ENCODE measurements at places on chromosomes 6 and 20.
A peak's percentile ranks its signal among the peaks of the same experiment; 100 is the strongest.

- peak; percentile 26 for DNase-seq
Measured at GRCh38 chr6:97669191-97670031, 386.4 kb upstream of the MMS22L start.

- DNase-seq, result peak; percentile 88
Measured at GRCh38 chr6:105346052-105346451, 56.8 kb downstream of the PREP start.

DNA sequence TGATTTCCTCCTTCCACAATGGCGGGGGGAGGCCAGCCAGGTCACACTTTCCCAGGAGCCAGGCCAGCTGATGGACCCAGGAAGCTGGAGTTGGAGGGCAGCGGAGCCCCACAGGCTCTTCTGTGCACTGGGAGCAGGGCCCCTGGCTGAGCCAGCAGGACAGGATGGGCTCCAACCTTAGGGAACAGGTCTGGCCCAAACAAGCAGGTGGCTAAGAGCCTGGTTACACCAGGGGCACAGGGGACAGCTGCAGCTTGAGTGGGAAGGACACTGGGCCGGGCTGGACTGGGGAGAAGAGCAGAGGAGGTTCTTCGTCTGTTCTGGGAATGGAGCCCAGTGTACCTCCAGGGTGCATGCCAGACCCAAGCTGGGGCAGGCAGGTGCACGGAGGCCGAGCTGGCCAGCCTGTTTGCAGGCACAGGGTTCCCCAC, 102.3 kb downstream of the DLL1 start:
- DNase-seq, result no peak

DNA sequence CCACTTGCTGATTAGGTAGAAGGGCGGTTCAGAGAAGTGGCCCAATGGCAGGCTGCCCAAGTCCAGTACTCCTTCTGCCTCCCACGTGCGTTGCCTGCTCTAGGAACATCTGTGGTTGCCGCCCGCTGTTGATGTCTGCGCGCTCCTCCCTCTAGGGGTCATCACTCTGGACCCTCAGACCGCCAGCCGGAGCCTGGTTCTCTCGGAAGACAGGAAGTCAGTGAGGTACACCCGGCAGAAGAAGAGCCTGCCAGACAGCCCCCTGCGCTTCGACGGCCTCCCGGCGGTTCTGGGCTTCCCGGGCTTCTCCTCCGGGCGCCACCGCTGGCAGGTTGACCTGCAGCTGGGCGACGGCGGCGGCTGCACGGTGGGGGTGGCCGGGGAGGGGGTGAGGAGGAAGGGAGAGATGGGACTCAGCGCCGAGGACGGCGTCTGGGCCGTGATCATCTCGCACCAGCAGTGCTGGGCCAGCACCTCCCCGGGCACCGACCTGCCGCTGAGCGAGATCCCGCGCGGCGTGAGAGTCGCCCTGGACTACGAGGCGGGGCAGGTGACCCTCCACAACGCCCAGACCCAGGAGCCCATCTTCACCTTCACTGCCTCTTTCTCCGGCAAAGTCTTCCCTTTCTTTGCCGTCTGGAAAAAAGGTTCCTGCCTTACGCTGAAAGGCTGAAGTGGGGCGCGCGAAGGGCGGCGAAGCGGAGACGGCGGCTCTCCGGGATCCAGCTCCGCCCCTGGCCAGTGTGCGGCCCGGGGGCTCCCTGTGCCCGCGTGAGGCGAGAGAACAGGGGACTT, 8.5 kb downstream of the TRIM15 start:
- DNase-seq, result no peak

GRCh38 chr20:41508335-41508734, 109.8 kb downstream of the CHD6 start:
- peak; percentile 18 for DNase-seq

DNA sequence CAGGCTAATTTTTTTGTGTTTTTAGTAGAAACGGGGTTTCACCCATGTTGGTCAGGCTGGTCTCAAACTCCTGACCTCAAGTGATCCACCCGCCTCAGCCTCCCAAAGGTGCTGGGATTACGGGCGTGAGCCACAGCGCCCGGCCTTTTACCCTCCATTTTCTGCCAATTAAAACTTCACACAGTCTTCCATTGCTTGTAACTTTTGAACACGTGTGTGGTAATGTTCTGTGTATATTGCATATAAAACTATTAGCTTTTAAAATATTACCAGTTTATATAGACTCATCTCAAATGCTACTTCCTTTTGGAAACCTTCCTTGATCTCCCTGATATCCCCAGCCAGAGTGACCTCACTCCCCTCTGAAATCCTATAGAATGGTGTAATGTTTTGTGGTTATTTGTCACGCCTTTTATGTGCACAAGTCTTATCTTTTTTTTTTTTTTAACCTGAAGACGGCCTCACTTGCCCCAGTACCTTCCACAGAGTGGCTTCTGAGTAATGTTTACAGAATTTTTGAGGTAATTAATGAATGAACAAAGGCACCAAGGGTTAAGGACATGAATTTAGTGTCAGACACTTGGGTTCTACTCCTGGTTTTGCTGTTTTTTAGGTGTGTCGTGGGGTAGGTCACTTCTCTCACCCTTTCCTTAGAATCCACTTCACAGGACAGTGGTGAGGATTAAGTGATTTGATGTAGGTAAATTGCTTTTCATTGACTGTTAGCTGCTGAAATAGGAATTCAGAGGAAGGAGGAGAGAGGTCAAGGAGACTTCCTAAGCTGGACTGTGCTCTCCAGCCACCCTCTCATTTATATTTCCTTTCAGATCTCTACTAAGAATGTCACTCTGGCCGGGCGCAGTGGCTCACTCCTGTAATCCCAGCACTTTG, 11.2 kb upstream of the MMP24 start:
- peak; percentile 97 for DNase-seq

- DNase-seq, result peak; percentile 13
Measured at GRCh38 chr6:131065824-131066171, 2.8 kb upstream of the EPB41L2 start.

DNA sequence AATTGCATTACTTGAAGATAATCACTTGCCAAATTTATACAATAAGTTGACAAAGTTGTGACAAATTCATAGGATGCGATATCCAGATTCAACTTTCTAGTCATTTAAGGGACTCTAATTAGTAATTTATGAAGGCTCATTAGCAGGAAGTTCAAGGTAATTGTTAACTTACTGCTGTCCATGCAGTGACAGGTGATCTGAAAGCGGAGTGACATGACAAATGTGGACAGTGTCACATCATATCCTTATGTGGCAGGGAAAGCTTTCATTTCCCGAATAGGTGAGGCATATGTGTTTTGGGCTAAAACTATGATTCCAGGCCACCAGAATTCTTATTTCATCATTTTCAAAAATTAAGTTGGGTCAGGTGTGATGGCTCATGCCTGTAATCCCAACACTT, 115.9 kb upstream of the BMP2 start:
- peak; percentile 39 for DNase-seq
